ENCODE measurements at places on chromosomes 12 and 14. TPM values are rescaled to one million over a fixed set of nuclear protein-coding genes. Genes with fewer than 3 reads are reported as not detected.

- no peak for DNase-seq
These were observed 14.2 kb upstream of the NEK9 start for GRCh38 chr14:75141062-75141461.

DNA sequence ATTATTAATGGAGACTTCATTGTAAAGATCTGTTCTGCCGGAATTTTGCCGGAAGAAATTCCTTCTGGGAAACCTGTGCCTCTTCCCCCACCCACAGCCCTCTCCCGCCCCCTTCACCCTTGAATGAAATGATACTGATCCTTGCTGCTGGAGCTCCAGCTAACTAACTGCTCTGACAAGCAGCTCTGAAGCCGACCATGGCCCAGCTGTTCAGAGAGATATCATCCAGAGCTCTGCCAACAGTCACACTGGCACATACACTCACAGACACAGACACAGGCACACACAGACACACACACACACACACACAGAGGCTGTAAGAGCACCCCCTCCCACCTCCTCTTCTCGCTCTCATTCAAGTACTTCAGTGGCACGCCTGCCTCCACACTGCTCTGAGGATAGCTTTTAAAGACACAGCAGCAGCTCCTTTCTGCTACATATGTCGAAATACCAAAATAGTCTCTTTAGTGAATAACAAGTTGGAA lies 88.6 kb downstream of the R3HDM2 start:
- DNase-seq, result no peak

GRCh38 chr12:7646178-7646475 lies 19.6 kb downstream of the APOBEC1 start:
- no peak for DNase-seq

MYO1H gene
- total RNA-seq, result not detected

DNA sequence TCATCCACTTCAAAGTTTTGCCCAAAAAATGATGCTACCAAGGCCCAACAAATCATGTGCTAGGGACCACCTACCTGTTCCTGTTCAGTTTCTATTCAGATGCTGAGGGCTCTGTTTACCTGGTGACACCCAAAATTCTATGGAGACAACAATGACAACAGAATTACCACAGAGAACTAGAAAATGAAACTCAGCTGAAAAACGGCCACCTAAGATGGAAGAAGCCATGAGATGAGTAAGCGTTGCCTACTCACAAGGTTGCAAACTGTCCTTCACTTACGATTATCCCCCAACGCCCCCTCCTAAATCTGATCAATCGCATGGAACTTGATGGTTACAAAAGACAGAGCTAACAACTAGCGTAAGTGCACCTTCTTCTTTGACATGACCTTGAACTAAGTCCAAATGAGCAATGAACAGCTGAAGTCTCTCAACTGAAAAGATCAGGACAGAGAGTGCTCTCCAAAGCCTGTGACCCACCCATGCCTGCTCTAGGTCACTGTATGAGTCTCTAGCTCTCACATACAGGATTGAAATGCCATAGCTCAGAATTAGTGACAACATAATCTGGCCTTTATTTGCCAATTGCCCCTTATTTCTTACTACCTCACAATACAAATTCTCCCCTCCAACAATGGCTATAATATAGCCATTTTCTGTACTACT lies at the start of gene RNASE11:
RNASE11 (minus strand) TSS at position 513 of the 666 bp plus-strand sequence.
- DNase-seq, result no peak

GRCh38 chr14:61542848-61543790 lies 152.2 kb upstream of the HIF1A start:
- DNase-seq, result no peak

C3AR1 gene
- 4.2 TPM for total RNA-seq

DNA sequence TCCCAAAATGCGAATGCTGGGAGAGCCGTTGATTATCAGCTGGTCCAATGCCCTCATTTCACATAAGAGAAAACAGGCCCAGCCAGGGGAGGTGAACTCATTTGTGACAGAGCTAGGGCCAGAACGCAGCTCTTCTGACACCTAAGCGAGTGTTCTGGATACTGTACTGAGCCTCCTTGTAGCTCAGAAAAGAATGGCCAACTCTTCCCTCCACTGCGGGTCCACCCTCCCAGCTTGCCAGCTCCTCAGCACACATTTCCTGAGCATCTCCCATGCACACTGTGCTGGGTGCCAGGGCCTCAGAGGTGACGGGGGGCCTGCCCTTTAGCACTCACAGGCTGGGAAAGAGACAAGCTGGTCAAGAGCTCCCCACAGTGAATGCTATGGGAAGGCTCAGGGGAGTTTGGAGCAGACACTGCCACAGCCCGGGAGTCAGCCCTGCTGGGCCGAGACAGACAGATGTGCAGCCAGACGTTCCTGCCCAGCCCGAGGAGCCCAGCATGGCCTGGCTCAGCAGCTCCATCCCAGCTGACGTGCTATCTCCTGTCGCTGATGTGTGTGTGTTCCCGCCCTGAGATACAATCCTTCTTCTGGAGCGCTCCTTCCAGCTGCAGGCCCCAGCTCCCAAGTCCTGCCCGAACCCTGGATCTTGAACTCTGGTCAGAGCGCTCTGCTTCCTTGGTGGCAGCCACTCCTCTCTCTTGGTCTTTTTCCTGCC lies 3.5 kb downstream of the CMTM5 start:
- no peak for DNase-seq

GRCh38 chr12:98894412-98895085 lies 249.5 kb downstream of the APAF1 start:
- no peak for DNase-seq

- DNase-seq, result peak; percentile 72
These were observed 14.0 kb upstream of the HPD start for GRCh38 chr12:121872546-121873215.

- DNase-seq, result no peak
These were observed 17.3 kb upstream of the RND1 start for GRCh38 chr12:48882972-48883304.

DNA sequence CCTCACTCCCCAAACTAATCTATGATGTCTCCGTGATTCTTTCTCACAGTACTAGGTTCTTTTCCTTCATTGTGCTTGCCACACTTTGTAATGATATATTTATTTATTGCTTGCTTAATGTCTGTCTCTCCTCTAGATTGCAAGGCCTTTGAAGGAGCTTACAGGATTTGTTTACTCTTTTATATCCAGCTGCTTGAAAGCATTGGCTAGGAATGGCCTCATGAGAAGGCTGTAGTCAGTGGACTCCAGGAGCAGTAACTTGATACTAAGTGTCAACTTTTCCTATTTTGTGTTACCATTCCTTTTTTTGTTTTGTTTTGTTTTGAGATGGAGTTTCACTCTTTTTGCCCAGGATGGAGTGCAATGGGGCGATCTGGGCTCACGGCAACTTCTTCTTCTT lies 7.3 kb upstream of the FAM234B start:
- DNase-seq, result no peak

KCNJ8 gene
- total RNA-seq, result 44.9 TPM

DNA sequence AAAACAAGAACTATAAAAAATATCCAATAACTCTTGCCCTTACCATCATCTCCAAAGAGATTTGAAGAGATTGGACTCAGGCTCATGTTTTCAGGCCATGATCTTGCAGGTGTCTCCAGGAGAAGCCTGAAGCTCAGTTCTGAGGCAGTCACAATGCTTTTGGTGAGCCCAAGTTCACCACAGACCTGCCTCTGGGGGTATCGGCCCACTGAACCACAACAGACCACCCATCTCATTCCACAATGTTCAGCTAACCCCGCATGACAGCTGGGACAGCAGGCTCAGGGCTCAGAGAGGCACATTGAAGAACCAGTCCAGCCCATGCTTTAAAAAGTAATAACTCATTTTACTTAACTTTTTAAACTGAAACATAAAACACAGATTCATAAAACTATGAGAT lies 28.3 kb upstream of the APOLD1 start:
- DNase-seq, result no peak

BEST3 gene
- not detected for total RNA-seq

DNA sequence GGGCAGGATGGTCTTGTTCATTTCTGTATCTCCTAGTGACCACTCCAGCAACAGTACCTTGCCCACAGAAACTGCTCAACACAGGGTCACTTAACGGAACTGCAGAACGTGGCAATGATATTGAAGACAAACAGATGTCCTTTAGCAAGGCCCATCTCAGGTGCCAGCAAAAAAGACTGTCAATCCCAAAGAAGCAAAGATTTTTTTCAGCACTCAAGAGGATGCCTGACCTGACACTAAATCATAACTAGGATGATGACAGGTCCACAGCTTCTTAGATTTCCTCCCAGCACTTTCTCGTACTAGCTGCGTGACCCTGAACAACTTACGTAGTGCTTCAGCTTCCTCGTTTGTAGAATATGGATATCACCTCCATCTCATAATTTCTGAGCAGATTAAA lies 39.4 kb downstream of the ATP2B1 start:
- DNase-seq, result no peak
